ENCODE measurements at places on chromosomes 6 and 20.

GRCh38 chr6:22067122-22067521 lies 229.7 kb downstream of the PRL start:
- DNase-seq: no peak

GRCh38 chr20:57469418-57470211 lies 55.3 kb downstream of the CTCFL start:
- no peak for DNase-seq

- no peak for DNase-seq
Measured at GRCh38 chr20:57208198-57208597, 58.2 kb downstream of the BMP7 start.

DNA sequence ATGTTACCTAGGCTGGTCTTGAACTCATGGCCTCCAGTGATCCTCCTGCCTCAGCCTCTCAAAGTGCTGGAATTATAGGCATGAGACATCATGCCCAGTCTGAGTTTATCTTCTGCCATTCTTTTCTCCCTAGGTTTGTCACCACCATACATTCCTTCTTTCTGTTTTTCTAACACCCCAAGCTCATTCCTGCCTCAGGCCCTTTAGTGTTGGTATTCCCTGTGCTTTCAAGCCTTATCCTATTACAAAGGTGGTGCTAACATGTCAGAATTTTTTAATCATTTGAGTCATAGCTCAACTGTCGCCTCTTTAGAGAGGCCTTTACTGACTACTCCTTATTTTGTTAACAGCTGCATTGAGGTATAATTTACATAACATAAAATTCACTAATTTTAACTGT lies 221.1 kb upstream of the PRSS16 start:
- DNase-seq: no peak

GRCh38 chr6:143130928-143131327 lies 70.2 kb downstream of the AIG1 start:
- DNase-seq: no peak

- DNase-seq: no peak
Measured at GRCh38 chr6:165244524-165245247, 64.7 kb downstream of the C6orf118 start.

- peak; percentile 99 for DNase-seq
Measured at GRCh38 chr6:154590756-154591155, 80.3 kb upstream of the CNKSR3 start.

DNA sequence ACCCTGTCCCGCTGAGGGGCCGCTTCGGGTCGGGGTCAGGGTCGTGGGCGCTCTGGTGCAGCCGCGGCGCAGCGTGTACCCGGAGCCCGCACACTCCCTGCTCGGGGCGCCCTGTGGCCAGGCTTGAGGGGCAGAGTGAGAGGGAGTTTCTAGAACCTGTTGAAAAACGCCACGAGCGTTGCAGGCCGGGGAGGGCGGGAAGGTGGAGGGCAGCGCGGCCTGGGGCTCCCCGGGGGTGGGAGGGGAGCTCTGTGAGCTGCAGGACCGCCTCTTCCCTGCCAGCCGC lies 539 bp upstream of the BHLHE23 start:
- no peak for DNase-seq

- peak; percentile 54 for DNase-seq
Measured at GRCh38 chr6:26272171-26272637, 92.8 kb upstream of the BTN3A2 start.

- DNase-seq: no peak
Measured at GRCh38 chr20:24545168-24545567, 75.7 kb downstream of the SYNDIG1 start.

- DNase-seq: no peak
Measured at GRCh38 chr6:118772886-118773285, 121.1 kb upstream of the ASF1A start.

- peak; percentile 73 for DNase-seq
Measured at GRCh38 chr6:77457720-77458349, 5.5 kb downstream of the HTR1B start.

DNA sequence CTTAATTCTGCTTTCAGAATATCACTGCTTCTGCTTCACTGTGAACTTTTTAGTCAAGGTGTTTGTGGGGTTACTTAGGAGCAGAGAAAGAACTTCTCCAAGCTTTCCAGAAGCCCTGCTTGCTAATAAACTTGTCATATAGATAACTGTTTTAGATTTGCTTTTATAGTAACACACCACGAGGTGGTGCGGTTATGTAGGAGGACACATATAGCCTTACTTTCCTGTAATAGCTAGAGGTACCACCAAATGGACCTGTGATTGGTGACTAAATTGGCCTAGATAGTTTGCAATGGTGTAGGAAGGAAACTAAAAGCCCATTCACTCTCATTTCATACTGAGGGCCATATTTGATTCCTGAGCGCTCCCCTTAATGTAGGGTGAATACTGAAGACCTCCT lies 52.3 kb upstream of the BCLAF1 start:
- no peak for DNase-seq

- no peak for DNase-seq
Measured at GRCh38 chr6:42774201-42774600, 7.7 kb upstream of the BICRAL start.

DNA sequence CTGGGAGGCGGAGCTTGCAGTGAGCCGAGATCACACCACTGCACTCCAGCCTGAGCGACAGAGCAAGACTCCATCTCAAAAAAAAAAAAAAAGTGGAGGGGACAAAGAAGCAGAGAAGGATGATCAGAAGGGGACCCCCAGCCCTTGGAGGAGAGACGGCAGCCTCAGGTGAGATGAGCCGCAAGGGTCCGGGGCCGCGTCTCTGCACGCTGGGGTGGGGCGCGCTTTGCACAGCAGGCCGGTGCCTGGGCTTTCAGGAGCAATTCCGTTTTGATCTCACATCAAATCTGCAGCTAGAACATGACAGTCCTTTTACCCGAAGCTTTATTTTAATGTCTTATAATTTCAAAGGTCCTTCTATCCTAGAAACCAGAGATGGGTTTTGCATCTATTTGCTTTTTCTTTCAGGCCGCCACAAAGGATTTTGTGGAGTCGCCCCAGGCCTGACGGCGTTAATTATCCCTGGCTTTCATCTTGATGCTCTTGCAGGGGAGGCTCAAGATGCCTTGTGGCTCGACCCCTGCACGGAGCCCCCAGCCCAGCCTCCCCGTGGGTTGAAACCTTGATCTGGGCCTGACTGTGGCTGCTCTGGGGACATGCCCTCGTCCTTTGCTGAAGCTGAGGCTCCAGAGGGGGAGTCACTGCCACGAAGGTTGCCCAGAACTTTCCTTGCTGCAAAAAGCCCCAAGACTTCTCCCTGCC lies 17.3 kb downstream of the HRH3 start:
- no peak for DNase-seq

GRCh38 chr20:56249244-56249955 lies 868 bp downstream of the MC3R start:
- no peak for DNase-seq

GRCh38 chr6:142011156-142011555 lies 121.6 kb upstream of the GJE1 start:
- DNase-seq: no peak

GRCh38 chr6:155121699-155122098 lies 126.6 kb downstream of the TIAM2 start:
- DNase-seq: no peak
